ENCODE measurements at places on chromosomes 4 and X.

DNA sequence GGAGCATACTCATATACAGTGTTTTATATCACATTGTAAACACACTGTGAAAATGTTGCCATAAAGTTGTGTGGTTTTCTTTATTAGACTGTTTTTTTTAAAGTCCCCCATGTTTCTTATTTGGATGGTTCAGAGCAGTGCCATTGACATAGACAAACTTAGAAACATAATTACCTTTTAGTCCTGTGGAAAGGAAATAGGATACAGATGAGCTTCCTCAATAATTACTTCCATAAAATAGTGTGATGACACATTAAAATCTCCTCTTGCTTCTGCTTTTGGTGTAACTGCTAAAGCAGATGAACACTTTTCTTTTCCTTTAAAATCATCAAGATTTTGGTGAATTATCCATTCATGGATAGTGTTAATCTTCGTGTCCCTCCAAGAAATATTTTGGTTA is 52.9 kb upstream of the LIMCH1 start:
- DNase-seq = no peak

DNA sequence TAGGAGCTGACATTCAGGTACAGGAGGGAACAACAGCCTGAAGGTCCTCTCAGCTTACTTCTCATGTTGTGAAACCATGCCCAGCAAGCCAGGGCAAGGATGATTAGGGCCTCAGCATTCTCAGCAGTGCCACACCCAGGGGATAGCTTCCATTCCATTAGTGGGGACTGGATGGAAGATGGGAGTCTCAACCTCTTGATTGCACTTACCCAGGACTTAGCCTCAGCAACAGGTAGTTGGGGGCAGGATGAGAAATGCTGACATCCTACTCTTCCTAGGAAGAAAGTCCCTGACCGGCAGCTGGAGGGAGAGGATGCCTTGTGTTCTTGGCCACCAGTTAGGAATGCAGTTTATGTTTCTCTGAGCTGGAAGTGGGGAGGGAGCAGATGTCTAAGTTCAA is 8.8 kb upstream of the BEX3 start:
- no peak for DNase-seq

DNA sequence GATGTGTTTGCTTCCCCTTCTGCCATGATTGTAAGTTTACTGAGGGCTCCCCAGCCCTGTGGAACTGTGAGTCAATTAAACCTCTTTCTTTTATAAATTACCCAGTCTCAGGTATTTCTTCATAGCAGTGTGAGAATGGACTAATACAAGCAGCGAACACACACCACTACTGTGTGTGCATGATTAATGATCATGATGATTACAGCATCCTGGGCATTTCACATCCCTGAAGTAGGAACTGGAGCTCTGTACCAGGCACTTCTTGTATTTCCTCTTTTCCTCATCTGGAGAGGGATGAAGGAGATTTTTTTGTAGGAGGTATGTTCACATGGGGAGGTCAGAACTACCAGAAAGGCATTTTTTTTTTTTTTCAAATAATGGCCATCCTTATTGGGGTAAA is 60.8 kb downstream of the PPM1K start:
- no peak for DNase-seq

DNA sequence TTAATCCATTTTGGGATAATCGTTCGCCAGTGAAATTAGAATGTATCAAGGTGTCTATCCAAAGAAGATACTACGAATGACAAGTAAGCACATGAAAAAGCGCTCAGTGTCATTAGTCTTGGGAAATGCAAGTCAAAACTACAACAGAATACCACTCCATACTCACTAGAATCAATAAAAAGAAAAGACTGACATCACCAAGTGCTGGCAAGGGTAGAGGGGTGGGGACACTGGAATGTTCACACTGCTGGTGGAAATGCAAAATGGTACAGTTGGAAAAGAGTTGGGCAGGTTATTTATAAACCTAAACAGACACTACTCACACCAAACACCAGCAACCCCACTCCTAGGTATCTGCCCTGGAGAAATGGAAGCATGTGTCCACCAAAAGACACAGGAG is 11.2 kb downstream of the WDR1 start:
- no peak for DNase-seq

DNA sequence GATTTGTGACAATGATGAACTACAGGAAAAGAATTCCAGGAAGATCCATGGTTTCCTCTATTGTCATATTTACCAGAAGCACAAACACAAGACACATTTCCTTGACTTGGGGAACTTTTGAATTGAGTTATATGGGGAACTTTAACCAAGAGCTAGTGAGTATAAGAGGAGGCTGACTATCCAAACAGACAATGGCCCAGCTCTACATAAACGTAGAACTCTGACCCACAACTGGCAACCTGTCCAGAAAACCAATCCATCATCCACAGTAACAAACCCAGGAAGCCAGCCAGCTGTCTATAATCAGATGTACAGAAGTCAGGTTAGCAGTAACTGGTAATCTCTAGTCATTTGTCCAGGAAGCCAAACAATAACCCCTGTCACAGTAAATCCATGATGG is 167.0 kb upstream of the CPEB2 start:
- no peak for DNase-seq

GRCh38 chrX:2696698-2697215 is 5.7 kb downstream of the CD99 start:
- DNase-seq = peak; percentile 14

DNA sequence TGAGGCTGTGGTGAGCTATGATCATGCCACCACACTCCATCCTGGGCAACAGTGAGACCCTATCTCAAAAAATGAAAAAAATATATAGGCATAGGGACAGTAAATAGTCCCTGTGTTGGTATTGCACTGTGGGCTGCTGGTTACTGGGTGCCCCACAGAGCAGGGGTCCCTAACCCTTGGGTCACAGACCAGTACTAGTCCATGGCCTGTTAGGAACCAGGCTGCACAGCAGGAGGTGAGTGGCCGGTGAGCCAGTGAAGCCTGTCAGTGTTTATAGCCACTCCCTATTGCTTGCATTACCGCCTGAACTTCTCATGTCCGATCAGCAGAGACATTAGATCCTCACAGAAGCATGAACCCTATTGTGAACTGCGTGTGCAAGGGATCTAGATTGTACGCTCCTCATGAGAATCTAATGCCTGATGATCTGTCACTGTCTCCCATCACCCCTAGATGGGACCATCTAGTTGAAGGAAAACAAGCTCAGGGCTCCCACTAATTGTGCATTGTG is 106.5 kb downstream of the TNIP2 start:
- no peak for DNase-seq

DNA sequence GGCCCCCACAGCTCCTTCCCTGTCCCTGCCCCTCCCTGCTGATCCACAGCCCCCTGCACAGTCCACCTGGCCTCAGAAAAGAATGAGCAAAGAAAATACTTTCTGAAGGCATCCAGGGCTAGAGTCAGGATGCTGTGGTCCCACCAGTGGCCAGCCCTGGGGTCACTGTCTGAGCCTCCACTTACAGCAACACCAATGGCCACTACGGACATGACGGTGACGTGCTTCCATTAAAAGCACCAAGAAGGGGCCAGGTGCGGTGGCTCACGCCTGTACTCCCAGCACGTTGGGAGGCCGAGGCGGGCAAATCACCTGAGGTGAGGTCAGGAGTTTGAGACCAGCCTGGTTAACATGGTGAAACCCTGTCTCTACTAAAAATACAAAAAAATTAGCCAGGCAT is 4.0 kb downstream of the JAKMIP1 start:
- DNase-seq = no peak

- no peak for DNase-seq
These were observed 167.2 kb upstream of the ANK2 start for GRCh38 chr4:112882286-112882685.

GRCh38 chr4:80027611-80028010 is 45.4 kb downstream of the ANTXR2 start:
- no peak for DNase-seq

GRCh38 chrX:48960291-48960690 is 2.9 kb upstream of the OTUD5 start:
- DNase-seq = no peak

DNA sequence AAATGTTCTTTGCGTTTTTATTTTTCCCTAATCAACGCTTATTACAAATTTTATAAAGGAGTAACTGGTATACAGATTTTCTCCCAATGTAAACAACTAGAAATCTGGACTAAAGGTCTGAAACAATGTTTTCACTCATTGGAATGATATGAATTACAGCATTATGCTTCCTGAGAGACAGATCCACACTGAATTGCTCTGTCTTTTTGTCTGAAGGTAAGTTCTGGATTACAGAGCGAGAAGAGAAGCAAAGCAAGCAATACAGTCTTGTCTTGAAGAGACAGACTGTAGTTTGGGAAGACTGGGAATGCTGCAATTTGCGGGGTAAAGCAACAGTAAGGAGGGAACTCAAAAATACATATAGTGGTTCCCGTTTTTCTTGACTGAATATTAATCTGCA is 262.2 kb upstream of the PABPC4L start:
- no peak for DNase-seq

GRCh38 chrX:19810802-19811201 is 76.6 kb downstream of the SH3KBP1 start:
- no peak for DNase-seq

- no peak for DNase-seq
These were observed 8.9 kb downstream of the KDR start for GRCh38 chr4:55116450-55116849.

GRCh38 chr4:8695237-8696219 is 103.0 kb downstream of the CPZ start:
- DNase-seq = no peak

GRCh38 chr4:182245541-182246215 is 2.5 kb downstream of the TENM3 start:
- no peak for DNase-seq

DNA sequence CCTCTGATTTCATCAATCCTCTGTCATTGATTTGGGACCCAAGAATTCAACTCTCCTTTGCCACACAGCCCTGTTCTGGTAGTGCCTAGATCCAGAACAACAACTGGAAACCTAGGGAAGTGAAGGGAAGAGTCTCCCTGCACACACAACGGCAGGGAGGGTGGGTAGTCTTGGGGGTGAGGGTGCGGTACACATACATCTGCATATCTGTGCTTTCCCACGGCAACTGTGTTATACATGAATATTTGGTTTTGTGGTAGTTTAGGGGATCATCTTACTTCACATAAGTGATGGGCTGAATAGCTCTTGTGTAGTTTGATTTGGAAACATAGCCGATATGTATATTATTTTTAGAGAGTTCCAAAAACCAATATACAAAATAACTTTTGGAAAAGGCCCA is 3.3 kb upstream of the PRSS12 start:
- DNase-seq = no peak

GRCh38 chr4:87026800-87027495 is 92.1 kb downstream of the AFF1 start:
- DNase-seq = no peak
